ENCODE measurements at places on chromosomes 11 and 22. TPM values are rescaled to one million over a fixed set of nuclear protein-coding genes. Genes with fewer than 3 reads are reported as not detected.

The RHOD gene
- total RNA-seq, result not detected

The CABP7 gene
- total RNA-seq, result 1.1 TPM

The GRM5 gene
- 175 TPM for total RNA-seq

The CNGA4 gene
- 0.31 TPM for total RNA-seq

DNA sequence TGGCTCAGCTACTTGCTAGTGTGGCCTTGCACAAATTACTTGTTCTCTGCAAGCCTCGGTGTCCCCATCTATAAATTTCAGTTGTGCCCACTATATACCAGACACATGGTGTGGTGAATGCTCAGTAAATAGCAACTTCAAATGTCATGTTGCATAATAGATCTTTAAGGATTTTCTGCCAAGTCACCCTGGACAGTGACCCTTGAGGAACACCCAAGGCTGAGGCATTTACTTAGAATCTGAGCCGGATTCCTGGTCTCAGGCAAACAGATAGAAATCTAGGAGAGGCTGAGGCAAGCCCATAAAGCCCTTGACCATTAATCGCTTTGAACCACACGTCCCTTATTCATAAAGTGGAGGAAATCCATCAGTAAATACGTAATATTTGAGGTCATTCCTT is 9.7 kb downstream of the TEAD1 start:
- no peak for DNase-seq

DNA sequence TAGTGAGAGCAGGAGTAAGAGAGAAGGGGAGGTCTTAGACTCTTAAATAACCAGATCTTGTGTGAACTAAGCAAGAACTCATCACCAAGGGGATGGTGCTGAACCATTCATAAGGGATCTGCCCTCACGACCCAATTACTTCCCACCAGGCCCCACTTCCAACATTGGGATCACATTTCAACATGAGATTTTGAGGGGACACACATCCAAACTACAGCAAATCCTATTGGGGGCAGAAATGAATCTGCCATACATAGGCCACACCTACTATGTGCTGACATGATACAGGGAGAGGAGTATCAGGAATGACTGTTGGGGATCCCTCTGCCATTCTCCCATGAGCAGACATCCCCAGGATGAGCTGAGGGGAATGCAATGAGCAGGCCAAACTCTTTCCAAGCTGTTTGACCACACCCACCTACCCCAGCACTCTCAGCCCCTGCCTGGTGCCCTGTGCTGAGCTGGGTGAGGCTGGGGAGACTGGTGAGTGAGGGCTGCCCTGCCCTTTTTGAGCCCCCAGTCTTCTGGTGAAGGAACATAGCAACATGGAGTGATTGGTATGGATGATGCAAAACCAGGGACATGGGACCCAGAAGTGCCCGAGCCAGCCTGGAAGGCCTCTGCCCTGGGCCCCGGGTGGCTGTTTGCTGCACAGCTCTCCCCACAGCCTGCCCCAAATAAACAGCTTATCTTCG is 1.2 kb upstream of the GTSE1 start:
- DNase-seq, result no peak

- DNase-seq, result no peak
Measured at GRCh38 chr22:36829370-36830002, 12.7 kb upstream of the PVALB start.

- no peak for DNase-seq
Measured at GRCh38 chr11:88402192-88402715, 64.7 kb upstream of the CTSC start.

DNA sequence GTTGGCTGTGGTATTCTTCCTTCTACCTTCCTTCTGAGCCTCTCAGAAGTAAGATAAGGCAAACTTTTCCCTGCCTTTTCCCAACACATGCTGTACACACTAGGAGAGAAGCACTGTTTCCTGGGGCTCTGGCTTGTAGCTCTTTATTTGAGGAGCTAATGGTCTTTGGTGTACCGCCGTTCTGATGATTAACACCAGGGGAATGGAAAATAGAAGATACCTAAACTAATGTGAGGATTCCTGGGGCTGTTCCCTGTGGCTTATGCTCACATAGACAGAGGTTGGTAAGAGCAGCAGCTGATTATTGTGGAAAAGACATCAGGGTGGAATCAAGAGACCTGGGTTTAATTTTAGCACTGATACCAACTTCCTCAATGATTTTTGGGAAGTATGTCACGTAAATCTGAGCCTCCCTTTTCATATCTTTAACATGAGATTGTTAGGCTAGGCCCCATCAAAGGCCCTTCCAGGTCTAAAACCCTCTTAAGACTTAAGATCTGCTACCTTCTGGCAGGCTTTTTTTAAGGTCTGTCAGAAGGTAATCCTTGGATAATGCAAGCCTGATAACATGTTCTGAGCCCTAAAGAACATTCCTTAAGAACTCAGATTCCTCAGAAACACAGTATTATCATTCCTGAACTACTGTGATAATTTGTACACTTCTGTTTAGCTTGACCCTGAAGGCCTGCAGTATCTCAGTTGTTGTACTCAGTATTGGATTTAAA is 24.8 kb upstream of the RCE1 start:
- no peak for DNase-seq

GRCh38 chr22:22745225-22746060 is 101.0 kb downstream of the GGTLC2 start:
- DNase-seq, result no peak

DNA sequence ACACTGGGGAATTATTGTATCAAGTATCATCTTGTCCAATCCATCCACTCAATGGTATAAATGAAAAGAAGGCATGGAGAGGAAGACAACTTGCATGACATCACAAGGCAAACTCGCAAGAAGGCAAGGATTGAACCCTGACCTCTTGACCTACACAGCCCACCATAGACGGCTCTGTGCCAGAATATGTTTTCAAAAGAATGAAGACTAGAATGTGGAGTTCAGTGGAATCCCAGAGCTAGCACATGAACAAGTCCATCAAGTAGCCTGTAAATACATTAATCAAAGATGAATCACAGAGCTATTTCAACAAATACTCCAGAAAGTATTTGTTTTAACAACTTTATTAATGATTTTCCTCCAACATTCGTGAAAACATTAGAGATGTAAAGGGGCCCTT is 189.7 kb downstream of the GUCY1A2 start:
- no peak for DNase-seq

- no peak for DNase-seq
Measured at GRCh38 chr11:85822814-85823213, 11.9 kb upstream of the SYTL2 start.

DNA sequence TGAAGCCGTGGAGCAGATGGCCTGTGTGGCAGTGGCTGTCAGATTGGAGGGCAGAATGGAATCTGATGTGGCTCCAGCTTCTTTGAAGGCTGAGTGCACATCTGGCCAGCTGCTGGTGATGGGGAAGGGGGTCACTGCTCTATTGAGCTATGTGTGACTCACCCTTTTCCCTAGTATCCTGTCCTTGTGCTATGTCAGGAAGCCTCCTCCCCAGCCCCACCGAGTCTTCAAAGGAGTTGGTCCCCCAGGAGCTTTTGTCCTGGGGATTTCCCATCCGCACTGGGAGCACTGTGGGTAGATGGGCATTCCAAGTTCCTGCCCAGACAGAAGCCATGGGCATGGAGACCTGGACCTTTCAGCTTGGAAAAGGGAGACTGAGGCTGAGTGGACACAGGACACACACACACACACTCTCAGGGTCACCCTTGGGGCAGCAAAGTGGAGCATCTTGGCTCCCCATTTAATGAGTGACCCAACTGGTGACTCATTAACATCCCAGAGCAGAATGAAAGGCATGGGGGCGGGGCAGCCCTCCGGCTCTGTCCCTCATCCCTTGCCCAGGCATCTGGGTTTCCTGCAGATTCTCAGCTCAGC is 3.3 kb downstream of the SERPINH1 start:
- no peak for DNase-seq

DNA sequence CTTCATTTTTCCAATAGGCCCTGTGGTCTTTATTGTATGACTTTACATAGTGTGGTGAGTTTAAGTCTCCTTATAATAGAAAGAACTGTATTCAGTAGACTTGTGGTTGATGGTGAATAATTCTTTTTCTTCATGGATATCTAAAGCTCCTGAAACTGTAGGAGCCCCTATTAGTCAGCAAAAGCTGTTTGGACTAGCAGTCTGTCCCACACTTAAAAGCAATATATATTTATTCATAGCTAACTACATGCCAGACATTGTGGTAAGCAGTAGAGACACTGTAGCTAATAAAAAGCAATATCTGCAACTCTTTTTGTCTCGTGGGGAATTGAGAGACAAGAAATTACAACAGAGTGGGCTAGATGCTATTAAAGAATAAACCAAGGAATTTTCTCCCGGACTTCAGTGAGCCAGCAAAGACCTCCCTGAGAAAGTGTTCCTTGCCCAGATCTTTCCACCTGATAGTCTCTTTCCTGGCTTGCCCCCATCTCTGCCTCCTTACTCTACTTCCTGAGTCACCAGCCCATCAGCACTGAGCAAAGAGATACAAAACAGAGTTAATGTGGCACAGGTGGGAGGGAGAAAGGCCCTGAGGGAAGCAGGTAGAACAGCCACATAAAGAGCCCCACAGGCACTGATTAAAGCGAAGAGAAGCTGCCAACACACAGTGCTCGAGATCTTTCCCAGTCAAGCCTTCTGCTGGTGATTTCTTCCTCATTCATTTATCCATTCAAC is 1.4 kb upstream of the OR52W1 start:
- DNase-seq, result no peak

GRCh38 chr11:44505581-44506054 is 59.8 kb upstream of the CD82 start:
- no peak for DNase-seq

DNA sequence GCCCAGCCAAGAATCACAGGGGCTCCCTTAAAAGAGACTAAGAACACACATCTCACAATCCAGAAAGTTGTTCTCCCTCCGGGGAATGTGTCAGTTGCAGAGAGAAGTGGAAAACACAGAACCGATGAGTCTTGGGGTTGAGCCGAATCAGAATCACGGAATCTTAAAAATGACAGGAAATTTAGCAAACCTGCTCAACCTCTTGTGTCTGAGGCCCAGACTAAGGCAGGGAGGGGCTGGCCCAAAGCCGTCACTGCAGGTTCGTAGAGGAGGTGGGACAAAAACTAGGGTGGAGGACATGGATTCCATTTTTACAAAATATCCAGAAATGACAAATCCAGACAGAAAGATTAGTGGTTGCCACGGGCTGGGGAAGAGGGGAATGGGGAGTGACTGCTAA is 63.8 kb downstream of the KIAA1671 start:
- DNase-seq, result no peak

GRCh38 chr11:115929618-115930129 is 425.5 kb upstream of the CADM1 start:
- DNase-seq, result no peak

DNA sequence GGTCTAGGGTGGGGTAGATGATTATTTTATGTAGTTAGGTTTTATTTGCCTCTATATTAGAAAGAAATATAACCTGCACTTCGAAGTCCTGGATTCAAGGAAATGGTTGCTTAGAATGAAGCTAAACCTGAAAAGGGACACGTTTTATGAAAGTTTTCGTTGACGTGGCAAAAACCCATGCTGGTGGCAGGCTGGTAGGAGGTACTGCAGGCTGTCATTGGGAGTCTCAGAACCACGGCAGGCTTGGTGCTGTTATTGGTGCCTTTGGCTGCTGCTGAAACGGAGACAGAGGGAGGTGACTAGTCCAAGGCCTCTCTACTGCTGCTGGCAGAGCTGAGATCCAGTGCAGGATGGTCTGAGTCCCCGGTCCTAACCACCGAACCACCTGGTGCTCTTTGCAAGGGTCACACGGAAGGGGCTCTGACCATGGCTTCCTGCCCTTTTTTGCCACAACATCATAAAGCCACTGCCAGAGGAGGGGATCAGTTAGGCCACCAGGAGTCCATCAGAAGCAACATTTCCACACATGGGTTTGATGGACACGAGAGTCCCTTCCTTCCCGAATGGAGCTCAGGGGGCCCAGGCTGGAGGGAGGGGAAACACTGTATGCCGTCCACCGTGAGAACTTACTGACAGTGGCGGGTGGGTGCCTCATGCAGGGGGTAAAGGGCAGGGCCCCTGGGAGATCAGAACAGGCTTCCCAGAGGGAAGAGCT is 13.4 kb downstream of the CSF2RB start:
- no peak for DNase-seq

- DNase-seq, result no peak
Measured at GRCh38 chr11:104343578-104343977, 179.6 kb upstream of the PDGFD start.

DNA sequence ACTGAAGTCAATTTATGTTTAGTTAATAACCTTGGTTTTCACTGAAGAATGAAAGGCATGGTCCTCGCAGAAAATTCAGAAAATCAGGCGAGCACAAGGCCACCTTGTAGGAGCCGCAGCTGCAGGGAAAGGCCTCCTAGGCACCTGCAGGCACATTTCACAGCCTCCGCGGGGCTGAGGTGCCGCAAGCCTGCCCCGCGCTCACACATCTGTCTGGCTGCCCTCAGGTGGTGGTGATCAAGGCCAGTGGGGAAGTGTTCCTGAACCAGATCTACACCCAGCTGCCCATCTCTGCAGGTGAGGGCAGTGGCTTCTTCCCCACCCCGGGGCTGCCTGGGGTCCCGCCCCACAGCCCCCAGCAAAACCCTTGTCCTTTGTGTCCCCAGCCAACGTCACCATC is 10.5 kb downstream of the MUC5AC start:
- no peak for DNase-seq

GRCh38 chr11:72573072-72573854 is 101.0 kb downstream of the PDE2A start:
- DNase-seq, result no peak

GRCh38 chr11:121352251-121352891 is 59.8 kb downstream of the SC5D start:
- peak; percentile 77 for DNase-seq

DNA sequence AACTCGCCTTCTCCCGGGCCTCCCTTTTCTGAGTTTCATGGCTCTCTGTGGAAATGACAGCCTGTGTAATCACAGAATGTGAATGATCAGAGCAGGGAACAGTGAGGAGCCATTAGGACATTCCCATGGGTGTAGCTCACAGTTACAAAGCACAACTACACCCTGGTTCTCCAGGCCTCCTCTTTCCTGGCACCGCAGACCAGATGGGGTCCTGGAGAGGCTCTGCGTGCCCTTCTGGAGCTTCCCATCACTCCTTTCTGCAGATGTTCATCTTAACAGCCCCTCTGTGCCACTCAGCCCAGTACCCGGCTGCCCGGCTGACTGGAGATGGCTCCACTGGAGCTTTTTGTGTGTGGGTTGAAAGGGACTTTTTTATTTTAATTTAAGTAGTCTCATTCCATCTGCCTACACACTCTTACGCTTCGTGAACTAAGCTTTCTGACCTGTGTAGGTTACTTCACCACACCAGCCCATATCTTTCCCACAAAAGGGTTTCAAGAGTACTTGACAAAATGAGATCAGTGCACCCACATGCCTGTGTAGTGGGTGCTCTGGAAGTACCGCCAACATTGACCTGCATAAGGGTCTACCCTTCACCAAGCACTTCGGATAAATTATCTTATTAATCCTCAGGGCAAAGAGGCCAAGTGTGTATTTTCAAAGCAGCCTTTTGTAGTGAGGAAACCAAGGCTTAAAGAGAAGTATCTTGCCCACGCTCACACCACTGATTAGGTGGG is 29.8 kb downstream of the SREBF2 start:
- no peak for DNase-seq

DNA sequence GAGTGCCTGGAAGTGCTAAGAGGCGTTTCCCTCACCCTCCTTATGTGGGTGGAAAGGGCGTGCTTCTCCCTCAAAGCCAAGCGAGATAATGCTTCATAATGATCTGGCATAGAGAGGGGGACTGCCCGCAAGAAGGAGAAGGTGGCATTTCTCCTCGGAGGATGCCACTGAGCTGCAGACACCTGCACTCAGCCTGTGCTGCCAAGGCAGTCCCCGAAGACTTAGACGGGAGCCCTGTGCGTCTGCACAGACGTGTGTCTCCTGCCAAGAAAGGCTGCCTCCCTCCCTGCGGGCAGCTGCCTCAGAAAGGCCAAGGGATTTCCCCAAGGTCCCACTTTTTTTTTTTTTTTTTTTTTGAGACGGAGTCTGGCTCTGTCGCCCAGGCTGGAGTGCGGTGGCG is 48.1 kb upstream of the SPATA19 start:
- no peak for DNase-seq

Measured in occipital lobe (tissue), 3 donors.